Muscle of back (tissue), 13 donors: ENCODE measurements at places on chromosomes 1 and 21. TPM values are rescaled to one million over a fixed set of nuclear protein-coding genes. Genes with fewer than 3 reads are reported as not detected.

The ITGB3BP gene
- polyA plus RNA-seq = 26.9 TPM

The RIMS3 gene
- 0.75 TPM for polyA plus RNA-seq

The HEYL gene
- 49.6 TPM for polyA plus RNA-seq

The CXADR gene
- 0.73 TPM for polyA plus RNA-seq

The TTC22 gene
- 0.31 TPM for polyA plus RNA-seq

The AXDND1 gene
- 0.17 TPM for polyA plus RNA-seq

The FCGR2B gene
- polyA plus RNA-seq = 0.27 TPM

The PCSK9 gene
- polyA plus RNA-seq = 6.5 TPM

- DNase-seq = peak; percentile 29
Observed at GRCh38 chr1:104726917-104727316, 977.2 kb downstream of the AMY1C start.

DNA sequence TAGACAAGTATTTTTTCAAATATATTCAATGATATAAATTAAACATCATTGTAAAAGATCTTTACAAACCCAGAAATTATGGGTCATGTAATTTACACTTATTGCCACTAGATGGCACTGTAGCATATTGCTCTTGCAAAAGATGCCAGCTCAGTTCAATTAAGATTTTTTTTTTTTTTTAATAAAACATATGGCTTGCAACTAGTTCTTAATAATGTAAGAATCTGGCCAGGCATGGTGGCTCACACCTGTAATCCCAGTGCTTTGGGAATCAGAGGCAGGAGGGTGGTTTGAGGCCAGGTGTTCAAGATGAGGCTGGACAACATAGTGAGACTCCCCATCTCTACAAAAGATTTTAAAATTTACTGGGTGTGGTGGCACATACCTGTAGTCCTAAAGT lies 49.4 kb upstream of the DESI2 start:
- DNase-seq = no peak

DNA sequence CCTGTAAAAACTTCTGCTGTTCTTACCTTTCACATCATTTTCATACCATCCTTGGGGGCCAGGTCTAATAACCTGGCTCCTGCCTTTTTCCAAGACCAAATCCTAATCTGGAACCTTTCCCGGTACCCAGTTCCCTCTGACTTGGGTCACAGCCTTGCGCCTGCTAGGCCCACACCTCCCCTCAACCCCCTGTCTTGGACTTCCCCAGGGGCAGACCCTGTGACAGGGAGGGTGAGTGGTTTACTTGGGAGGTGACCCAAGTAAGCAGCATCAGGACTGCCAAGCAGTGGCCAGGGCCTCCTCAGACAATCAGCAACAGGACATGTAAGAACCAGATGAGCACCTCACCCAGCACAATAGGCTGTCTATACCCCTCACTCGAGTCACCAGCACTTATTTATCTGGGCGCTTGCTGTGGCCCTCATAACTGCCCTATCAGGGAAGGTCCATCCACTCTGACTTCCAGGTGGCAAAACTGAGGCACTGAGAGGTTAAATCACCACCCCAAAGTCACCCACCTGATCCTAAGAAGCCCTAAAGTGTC lies 124.7 kb downstream of the MATN1 start:
- DNase-seq = no peak

GRCh38 chr1:118110580-118110979 lies 74.4 kb downstream of the SPAG17 start:
- DNase-seq = no peak

DNA sequence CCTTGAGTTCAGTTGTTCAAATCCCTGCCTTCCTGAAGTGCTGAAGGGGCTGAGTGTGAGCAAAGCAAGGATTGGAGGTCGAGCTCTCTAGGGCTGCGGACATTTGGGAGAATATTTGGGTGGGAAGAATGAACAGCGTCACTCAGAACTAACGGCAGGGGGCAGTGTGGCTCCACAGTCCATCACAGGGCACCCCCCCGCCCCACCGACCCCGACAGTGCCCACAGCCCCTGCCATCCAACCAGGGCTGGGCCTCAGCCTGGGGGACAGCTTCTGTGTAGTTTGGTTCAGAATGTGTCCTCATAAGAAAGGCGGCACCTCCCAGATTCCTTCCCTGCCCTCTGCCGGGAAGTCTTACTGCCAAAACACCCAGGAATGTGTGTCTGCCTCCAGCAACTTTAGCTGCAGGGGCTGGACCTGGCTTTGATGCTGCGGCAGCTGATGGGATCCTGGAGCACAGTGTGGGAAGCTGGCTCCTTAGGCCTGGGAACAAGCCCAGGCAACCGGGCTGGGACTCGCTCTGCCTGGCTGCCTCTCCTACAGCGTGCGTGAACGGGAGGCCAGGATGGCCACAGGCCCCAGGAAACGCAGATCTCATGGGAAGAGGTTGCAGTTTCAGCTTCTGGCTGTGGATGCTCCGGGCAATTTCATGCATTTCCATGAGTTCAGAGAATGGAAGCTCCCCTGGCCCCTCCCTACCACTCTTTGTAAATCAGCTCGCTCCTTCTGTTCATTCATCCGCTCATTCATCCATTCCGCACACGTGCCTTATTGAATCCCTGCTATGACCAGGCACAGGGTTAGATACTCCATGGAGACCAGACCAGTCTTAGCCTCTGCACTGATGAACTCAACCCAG lies 104.9 kb upstream of the TMPRSS2 start:
- peak; percentile 90 for DNase-seq

DNA sequence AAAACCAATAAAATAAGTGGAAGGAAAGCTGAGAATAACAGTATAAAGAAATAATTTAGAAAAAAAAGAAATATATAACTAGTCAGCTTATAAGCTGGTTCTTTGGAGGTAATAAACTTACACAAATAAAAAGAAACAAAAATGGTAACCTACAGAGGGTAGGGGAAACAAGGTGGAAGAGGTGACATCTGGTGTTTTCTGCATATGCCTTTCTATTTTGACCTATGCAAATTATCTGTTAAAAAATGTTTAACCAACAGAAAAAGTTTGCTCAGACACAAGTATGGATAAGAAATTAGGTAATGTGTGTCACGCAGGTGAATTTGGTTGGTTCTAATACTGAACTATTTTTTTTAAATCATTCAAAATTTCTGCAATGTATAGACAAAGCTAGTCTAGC lies 53.6 kb upstream of the DMRTA2 start:
- no peak for DNase-seq

DNA sequence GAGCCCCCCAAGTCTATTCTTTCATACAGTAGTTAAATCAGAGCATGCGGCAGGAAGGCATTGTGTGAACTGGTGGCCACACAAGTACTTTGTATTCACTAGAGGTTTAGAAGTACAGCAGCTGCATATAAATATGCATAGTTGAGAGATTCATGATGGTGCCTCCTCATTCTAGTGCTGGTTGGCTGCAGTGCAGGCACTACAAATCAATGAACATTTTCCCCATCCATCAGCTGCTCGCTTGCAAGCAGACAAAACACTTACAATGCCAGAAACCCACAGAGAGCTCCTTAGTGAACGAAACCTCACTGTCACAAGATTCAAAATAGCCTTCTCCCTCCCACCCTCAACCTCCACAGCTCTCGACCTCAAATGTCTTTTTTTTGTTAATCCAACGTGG lies 726.2 kb downstream of the USP25 start:
- DNase-seq = peak; percentile 37

GRCh38 chr1:241533326-241534115 lies 1.3 kb downstream of the KMO start:
- no peak for DNase-seq

GRCh38 chr1:167514288-167514687 lies 4.0 kb downstream of the CD247 start:
- DNase-seq = no peak

DNA sequence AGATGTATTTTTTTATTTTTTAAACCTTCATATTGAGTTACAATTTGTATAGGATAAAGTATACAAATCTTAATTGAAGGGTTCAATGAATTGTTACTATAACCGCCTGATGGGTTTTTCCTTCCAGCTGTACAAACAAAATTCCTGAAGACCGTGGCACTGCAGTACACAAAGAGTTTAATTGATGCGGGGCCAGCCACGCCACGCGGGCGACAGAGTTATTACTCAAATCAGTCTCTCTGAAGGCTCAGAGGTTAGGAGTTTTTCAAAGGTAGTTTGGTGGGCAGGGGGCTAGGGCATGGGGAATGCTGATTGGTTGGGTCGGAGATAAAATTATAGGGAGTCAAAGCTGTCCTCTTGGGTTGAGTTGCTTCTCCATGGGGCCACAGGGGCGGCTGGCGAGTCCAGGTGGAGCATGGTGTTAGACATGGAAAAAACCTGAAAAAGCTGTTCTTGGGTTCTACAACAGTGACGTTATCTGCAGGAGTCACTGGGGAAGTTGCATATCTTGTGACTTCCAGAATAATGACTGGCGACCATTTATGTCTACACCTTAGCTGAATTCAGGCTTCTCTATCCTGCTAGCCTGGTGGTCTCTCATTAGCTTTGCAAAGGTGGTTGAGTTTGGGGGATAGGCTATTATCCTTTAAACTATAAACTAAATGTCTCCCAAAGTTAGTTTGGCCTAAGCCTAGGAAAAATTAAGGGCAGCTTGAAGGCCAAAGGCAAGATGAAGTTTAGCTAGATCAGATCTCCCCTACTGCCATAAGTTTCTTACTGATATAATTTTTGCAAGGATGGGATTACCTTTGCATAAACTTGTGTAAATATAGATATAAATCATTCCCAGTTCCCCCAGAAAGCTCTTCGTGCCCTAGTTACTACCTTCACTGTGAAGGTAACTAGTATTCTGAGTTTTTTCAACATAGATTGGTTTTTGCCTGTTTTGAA lies 13.0 kb upstream of the TMEM9 start:
- DNase-seq = no peak

- peak; percentile 93 for DNase-seq
Observed at GRCh38 chr1:219120624-219121544, 52.8 kb upstream of the LYPLAL1 start.

- DNase-seq = no peak
Observed at GRCh38 chr21:36347962-36348328, 27.9 kb downstream of the MORC3 start.

DNA sequence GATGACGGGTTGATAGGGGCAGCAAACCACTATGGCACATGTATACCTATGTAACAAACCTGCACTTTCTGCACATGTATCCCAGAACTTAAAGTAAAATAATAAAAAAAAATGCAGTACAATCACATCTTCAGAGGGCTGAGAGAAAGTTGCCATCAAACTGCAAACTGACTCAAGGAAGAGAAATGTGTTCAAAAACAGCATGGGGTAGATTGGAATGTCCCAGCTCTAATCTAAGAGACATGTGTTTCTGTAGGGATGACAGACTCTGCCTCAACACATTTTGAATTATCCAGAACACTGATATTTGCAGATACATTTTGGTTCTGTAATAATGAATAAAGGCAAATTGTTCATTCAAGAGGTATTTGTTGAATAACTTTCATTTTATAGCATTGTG lies 171.2 kb upstream of the RUNX1 start:
- DNase-seq = no peak

GRCh38 chr1:26293911-26294463 lies 12.4 kb downstream of the UBXN11 start:
- no peak for DNase-seq

DNA sequence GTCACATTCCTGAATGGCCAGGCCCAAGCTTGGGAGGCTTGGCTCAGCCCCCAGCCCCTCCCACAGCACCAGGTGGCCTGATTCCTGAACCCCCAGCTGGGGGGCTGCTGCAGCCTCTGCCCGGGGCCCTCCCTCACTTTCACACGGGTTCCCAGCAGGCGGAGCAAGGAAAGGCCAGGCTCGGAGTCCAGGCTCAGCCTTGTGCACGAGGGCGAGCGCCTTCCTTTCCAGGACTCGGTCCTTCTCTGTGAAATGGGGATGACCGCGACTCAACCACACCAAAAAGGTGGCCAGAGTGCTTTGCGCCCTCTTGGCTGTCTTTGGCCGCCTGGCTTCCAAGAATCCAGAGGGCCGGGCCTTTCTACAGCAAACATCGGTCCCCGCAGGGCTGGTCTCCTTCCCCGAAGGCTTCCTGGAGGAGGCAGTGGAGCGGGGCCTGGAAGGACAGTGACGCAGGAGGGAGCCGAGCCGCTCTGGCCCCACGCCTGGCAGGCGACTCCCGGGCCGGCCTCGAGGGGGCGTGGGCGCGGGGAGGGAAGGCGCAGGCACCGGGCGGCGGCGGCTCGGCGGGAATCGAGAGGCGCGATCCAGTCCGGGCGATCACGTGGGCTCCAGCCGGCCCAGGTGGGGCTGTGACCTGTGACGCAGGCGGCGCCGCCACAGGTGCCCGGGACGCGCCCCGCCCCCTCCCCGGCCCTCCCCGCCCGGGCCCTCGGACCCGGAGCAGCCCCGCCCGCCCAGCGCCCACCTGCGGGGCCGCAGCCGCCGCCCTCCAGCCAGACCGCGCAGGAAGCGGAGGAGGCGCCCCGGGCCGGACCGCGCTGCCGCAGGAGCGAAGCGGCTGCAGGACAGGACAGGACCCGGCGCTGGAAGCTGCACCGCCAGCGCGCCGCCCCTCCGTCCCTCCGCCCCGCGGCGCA lies at the start of gene ARHGEF16:
TSS of gene ARHGEF16 (plus strand) at position 775 of the 920 bp plus-strand sequence. CDS start 8,420 bp downstream, outside the sequence.
- no peak for DNase-seq

- no peak for DNase-seq
Observed at GRCh38 chr1:50097021-50097679, 11.6 kb upstream of the ELAVL4 start.

- DNase-seq = no peak
Observed at GRCh38 chr1:241701483-241702295, 49.6 kb downstream of the WDR64 start.

GRCh38 chr1:85649591-85649990 lies 58.6 kb downstream of the ZNHIT6 start:
- no peak for DNase-seq

DNA sequence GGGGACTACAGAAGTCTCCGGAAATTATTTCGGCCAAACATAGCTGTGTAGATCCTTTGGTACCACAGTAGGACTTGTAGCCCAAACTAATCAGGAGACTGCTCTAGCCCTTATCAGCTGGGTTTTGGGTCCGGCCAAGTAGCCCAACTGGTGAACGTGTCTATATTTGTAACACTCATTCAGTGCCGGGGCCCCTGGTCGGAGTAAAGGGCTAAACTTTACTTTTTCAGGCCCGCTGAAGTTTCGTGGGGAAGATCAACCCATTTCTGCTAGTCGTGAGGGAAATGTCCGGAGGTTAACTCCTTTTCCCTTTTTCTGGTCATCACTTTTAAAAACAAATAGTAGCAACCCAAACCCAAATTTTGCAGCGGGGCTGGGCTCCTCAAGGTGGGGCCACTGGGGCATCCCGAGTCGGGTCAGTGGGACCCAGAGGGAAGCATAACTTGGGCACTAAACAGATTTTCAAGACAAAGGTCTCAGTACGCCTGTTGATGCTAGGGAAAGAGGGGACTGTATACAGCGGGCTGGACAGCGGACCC lies 1.7 kb downstream of the LHX9 start:
- no peak for DNase-seq

DNA sequence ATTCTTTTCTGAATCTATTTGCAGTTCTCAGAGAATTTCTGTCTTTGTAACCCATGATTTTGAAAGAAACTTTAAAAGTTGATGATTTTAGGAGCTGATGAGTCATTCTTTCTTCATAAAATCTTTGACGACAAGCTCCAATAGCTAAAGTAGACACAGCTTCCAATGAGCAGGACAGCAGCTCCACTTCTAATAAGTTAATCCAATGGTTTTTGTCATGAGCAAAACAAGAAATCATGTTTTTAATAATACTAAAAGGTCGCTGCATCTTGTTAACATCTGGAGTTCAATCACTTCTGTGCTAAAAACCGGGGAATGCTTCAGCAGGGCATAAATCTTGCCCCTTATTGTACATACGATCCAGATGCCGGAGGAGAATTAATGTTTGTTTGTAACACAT lies 48.9 kb upstream of the GORAB start:
- peak; percentile 47 for DNase-seq

GRCh38 chr1:5509664-5510452 lies 482.4 kb downstream of the NPHP4 start:
- peak; percentile 66 for DNase-seq

- DNase-seq = no peak
Observed at GRCh38 chr21:29585462-29585861, 286.7 kb downstream of the BACH1 start.

GRCh38 chr21:32120230-32120629 lies 158.6 kb downstream of the MIS18A start:
- no peak for DNase-seq
